ENCODE measurements at places on chromosomes 7 and 10. TPM values are rescaled to one million over a fixed set of nuclear protein-coding genes. Genes with fewer than 3 reads are reported as not detected.

The CLRN3 gene
- not detected for total RNA-seq

GRCh38 chr7:5597772-5598171 is 174.1 kb upstream of the TNRC18 start:
- DNase-seq: no peak
- H3K4me3 ChIP-seq: no peak overlapping the region
- H3K27ac ChIP-seq: no peak overlapping the region
- H3K27me3 ChIP-seq: no peaks in the 10 kb centered on the region

DNA sequence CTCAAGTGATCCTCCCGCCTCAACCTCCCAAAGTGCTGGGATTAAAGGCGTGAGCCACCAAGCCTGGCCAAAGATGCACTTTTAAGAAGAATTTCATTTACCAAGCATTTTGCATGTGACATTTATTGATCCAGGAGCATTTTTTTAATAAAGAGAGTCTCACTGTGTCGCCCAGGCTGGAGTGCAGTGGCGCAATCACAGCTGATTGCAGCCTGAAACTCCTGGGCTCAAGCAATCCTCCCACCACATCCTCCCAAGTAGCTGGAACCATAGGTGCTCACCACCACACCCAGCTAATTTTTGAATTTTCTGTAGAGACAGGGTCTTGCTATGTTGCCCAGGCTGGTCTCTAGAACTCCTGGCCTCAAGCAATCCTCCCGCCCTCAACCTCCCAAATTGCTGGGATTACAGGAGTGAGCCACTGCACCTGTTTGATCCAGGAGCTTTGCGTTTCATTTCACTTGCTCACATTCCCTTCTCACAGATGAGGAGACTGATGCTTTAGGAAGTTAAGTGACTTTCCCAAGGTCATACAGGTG is 4.4 kb upstream of the TBL2 start:
- no peak overlapping the region for H3K27ac ChIP-seq
- H3K36me3 ChIP-seq: no peaks in the 10 kb centered on the region
- H3K27me3 ChIP-seq: no peaks in the 10 kb centered on the region
- no peak overlapping the region for H3K4me3 ChIP-seq

DNA sequence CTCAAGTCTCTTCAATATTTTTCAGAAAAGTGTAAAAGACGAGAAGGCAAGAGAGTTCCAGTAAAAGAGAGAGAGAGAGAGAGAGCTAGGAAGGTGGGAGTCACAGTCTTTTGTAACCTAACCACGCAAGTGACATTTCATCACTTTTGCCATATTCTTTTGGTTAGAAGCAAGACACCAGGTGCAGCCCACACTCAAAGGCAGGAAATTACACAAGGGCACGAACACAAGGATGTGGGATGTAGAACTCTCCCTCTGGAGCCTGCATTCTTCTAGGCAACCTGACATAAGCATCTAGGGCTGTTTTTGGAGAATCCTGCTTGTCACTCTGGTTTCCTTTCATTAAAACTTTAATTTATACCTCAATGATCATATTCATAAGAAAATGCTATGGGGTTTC is 1213.1 kb downstream of the DNAJB9 start:
- no peak overlapping the region for H3K4me3 ChIP-seq
- no peaks in the 10 kb centered on the region for H3K4me1 ChIP-seq
- H3K27ac ChIP-seq: no peak overlapping the region

DNA sequence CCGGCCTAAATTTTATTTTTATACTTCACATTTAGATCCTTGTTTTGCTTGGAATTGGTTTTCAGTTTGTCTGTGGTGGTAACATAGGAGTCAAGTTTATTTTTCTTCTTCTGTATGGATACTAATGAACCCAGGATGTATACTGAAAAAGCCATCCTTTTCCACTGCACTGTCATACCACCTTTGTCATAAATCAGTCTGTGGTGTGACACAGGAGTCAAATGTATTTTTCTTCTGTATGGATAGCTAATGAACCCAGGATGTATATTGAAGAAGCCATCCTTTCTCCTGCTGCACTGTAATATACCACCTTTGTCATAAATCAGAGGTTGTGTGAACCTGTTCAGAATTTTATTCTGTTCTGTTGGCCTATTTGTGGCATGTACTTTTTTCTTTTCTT is 21.4 kb downstream of the VPS26A start:
- no peak overlapping the region for H3K27ac ChIP-seq
- DNase-seq: no peak
- H3K27me3 ChIP-seq: no peaks in the 10 kb centered on the region
- H3K4me3 ChIP-seq: no peak overlapping the region
- no peaks in the 10 kb centered on the region for H3K36me3 ChIP-seq

The CD36 gene
- total RNA-seq: 138 TPM

DNA sequence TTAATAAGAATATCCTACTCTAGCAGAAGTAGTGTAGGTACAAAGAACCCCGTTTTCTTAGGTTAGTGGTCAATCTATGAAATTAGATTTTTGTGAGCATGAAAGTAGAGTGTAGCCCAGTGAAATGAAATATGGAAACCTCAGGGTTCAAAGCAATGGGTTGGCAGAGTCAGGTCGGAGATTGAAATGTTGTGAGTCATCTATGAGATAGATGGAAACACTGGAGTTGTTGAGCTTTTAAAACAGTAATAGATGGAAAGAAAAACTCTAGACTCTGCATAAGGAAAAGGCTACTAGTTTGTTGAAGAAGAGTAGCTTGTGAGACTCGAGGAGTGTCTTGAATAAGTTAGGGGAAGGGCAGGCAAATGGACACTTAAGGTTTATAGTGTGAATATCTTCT is 251.9 kb downstream of the EXOC4 start:
- no peaks in the 10 kb centered on the region for H3K36me3 ChIP-seq
- DNase-seq: no peak
- no peaks in the 10 kb centered on the region for H3K4me1 ChIP-seq
- no peak overlapping the region for H3K27ac ChIP-seq
- H3K27me3 ChIP-seq: no peaks in the 10 kb centered on the region
- no peak overlapping the region for H3K4me3 ChIP-seq

DNA sequence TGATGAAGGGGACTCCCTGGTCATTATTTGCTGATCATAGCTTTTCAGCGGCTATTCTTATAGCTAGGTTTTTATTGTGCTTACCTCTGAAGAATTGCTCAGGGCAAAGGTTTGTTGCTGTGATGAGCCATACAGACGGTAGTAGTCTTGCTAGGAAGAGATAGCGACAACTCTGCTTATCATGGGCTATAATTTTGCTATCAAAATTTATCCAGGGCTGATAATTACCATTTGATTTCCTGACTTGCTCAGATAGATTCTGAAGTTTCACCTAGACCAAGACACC is 103.9 kb downstream of the CFAP58 start:
- H3K36me3 ChIP-seq: no peaks in the 10 kb centered on the region
- no peak overlapping the region for H3K27ac ChIP-seq
- no peaks in the 10 kb centered on the region for H3K4me1 ChIP-seq
- no peak overlapping the region for H3K4me3 ChIP-seq
- no peak for DNase-seq

- no peak overlapping the region for H3K4me3 ChIP-seq
- no peaks in the 10 kb centered on the region for H3K36me3 ChIP-seq
Measured at GRCh38 chr10:75367021-75367487, 34.5 kb downstream of the ZNF503 start.

DNA sequence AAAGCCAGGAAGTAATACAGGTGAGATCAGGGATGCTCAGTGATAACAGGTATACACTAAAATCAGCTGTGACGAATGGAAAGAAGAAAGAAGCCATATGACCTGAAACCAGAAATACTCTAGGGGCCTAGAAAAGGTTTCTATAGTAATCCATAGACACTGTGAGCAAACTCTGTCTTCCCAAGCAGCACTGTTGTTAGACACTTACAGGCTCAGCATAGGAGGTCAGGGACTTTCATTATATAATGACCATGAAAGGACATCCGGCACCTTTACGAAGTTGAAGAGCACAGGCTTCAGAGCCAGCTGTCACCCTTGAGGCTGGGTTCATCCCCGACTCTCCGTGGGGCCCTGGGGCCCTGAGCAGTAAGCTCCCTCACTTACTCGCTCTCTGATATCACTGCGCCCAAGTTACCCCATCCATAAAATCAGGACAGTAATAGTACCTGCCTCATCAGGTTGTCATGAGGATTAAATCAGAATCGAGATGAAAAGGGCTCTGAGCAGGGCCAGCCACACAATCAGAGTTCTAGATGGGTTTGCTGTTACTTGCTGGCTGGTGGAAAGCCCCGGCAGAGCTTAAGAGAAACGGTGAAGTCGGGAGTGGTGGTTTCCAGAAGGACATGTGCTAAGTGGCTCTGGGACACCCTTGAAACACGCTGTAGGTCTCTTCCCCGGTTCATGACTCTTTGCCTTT is 79.5 kb downstream of the ITIH5 start:
- H3K36me3 ChIP-seq: no peaks in the 10 kb centered on the region
- no peak for DNase-seq
- H3K4me3 ChIP-seq: no peak overlapping the region
- H3K27ac ChIP-seq: no peak overlapping the region
- H3K27me3 ChIP-seq: no peaks in the 10 kb centered on the region
- H3K4me1 ChIP-seq: no peaks in the 10 kb centered on the region

All from aorta (tissue), 5 donors.